Retinal pigment epithelial cell (primary cell): ENCODE measurements at places on chromosomes 2 and 18.

GRCh38 chr18:74114116-74114515 lies 33.5 kb downstream of the FBXO15 start:
- DNase-seq: peak; percentile 68

- DNase-seq: peak; percentile 0
These were observed 39.4 kb downstream of the TMEM182 start for GRCh38 chr2:102801098-102801718.

DNA sequence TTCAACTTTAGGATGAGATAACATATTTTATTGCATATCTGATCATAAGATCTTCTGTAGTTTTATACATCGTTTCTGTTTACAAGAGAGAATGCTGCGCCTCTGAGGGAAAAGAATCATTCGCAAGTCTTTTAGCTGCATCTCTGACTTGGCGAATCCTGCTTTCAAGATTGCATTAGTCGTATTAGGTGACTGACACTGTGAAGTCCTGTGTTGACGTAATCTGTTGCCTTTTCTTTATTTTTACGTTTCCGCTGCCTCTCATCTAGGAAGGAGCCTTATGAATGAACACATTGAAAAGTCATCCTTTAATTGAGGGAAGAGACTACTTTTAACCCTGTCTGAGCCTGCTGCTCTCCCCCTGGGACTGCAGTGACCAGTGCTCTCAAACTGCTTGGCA lies 101.5 kb downstream of the LDLRAD4 start:
- DNase-seq: no peak

GRCh38 chr2:98757904-98758421 lies 27.0 kb upstream of the MGAT4A start:
- DNase-seq: peak; percentile 41

- DNase-seq: peak; percentile 57
These were observed 100.4 kb upstream of the CD226 start for GRCh38 chr18:70047931-70048603.

DNA sequence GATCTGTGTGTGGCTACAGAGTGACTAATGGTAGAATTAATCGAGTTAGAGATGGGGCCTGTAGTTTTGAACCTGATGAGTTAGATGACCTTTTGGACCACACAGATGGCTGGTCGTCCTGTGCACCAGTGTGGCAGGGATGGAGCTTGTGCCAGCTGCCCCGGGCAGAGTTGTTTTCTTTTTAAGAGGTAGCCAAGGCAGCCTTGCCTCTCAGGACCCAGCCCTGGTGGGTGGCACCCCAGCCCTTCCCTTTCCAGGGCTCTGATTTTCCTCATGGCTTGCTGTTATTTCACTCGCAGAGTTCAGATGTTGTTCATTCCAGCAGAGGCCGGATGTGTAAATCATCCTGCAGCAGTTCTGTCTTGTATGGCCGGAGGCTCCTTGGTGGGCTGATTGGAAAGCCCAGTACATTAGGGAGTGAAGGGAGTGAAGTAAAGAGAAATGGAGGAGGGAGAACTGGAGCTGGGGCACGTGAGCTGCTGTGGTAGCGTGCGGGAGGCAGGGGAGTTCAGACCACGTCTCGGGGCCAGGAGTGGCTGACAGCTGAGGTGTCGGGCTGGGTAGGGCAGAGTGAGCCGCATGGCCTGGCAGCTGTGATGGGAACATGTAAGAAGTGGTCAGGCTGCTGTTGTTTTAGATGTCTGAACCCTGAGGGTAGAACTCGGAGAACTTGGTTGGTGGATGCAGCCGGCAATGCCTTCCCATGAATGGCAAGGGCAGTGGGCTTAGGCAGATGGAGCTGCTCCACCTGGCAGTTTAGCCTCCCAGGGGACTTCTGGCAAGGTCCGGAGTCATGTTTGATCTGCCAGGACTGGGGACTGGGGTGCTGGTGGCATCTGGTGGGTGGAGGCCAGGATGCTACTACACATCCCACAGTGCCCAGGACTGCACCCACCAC lies 28.8 kb downstream of the ASAP2 start:
- no peak for DNase-seq

GRCh38 chr2:109352898-109353689 lies 224.1 kb downstream of the SH3RF3 start:
- no peak for DNase-seq

DNA sequence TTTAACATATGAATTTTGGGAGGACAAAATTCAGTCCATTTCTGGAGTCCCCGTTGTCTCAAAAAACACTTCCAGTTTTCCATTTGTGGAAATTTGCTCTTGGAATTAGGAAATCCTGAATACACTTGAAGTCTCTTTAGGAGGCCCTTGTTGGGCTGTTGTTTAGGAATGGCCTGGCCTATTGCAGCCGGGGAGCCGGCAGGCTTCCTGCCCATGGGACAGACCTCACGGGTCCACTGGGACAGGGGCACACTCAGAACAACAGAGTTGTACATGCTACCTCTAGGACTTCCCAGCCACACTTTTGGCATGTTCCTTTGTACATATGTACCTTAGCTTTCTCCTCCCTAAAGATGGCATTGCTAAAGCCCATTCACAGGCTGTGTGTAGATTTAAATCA lies 57.3 kb downstream of the ACOXL start:
- DNase-seq: no peak

- no peak for DNase-seq
These were observed 22.2 kb downstream of the SKA1 start for GRCh38 chr18:50397023-50397422.

- no peak for DNase-seq
These were observed 52.8 kb upstream of the DCC start for GRCh38 chr18:52287151-52287550.

GRCh38 chr18:46061387-46061786 lies 10.7 kb downstream of the PSTPIP2 start:
- DNase-seq: no peak
